ENCODE measurements at places on chromosomes 3 and 15.

DNA sequence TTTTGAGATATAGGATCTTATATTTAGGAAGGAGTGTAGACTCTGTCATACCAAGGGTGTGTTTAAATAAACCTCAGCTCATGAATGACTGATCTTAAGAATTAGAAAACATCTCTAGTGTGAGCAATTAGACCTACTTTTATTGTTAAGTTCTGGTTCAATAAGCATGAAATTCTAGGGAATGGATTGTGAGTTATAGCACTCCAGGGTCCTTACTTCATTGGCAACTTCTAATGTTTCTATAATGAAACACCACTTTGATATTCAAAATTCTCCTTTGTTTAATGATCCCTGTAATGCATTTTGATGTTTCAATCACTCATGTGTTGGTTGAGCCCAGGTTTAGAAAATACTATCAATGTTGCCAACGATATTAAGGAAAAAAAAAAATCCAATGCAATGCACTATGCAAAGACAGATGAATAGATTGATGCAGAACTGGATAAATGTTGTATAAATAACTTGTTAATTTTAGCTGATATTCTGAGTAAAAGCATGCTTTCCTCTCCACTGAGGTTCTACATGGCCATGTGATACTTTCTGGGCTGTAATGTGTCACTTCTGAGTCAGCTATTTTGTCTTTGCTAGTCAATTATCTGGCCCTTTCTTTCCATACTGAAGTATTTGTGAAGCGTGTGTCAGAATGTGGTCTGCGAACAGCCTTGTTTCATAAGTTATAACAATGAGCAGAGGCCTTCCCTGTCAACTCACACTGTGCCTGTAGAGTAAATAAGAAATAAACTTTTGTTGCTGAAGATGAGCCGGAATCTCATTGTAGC, 1035.9 kb downstream of the PLOD2 start:
- DNase-seq: no peak

- no peak for DNase-seq
Measured at GRCh38 chr3:45306406-45307008, 80.4 kb upstream of the TMEM158 start.

- DNase-seq: no peak
Measured at GRCh38 chr3:144351011-144351410, 379.4 kb downstream of the DIPK2A start.

- no peak for DNase-seq
Measured at GRCh38 chr3:116084999-116085791, 360.1 kb downstream of the LSAMP start.

- DNase-seq: no peak
Measured at GRCh38 chr3:1092771-1093170, at the start of gene CNTN6. TSS of gene CNTN6 (plus strand) at chr3:1093024. CDS start at chr3:1148009, 54,985 bp downstream.

DNA sequence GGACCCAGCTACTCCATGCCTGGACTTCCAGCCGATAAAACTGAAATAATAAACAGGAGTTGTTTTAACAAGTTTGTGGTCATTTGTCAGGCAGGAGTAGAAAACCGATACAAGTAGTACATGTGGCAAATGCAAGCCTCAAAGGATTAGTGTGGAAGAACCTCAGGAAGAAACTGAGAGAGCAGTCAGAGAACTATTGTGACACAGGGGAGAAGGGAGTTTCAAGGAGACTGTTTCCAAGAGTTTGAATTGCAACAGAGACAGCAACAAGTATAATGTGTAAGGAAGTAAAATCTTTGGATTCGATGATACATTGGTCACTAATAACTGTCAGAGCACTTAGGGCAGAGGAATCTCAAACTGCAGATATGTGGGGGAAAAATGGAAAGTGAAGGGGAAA, 450.6 kb upstream of the ARHGEF26 start:
- no peak for DNase-seq

GRCh38 chr3:15312550-15312949, 19.8 kb downstream of the SH3BP5 start:
- DNase-seq: no peak

DNA sequence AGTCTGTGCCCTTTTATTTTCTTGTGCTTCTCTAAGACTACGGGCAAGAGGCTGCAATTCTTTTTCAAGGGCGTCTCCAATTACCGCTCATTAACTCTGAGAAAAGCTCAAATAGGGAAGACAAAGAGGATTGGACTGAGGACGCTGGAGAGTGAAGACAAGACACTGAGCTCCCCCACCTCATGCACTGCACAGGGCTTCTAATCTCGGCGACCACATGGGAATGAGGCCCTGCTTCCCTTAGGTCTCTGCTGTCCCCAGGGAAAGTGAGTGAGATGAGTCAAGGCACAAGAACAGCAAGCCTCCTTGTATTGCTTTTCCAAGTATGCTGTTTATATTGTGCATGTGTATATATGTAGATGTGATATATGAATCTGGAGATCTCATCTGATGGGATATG, 392.2 kb upstream of the CFAP20DC start:
- DNase-seq: no peak

GRCh38 chr15:36004891-36005490, 459.0 kb upstream of the DPH6 start:
- no peak for DNase-seq

- no peak for DNase-seq
Measured at GRCh38 chr3:98589331-98590036, 3.9 kb downstream of the CPOX start.

GRCh38 chr15:67296188-67296587, 41.6 kb downstream of the IQCH start:
- DNase-seq: no peak

DNA sequence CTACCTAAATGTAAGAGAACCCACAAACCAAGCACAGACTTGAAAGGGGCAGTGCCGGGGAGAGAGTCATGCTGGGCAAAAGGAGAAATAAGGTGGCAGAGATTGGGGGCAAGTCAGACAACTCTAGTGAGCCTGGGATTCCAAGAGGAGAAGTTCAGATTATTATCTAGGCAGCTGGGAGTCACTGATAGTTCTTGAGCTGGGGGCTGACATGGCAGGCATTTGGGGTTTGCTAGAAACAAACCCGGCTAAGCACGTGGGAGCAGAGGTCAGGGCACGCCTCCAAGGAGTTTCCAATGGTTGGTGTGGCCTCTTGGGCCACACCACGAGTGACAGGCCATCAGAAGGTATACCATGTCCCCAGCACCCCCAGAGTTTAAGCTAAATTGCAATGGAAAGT, 27.6 kb downstream of the SLC6A6 start:
- DNase-seq: no peak

- no peak for DNase-seq
Measured at GRCh38 chr15:52050416-52050815, 31.4 kb downstream of the MAPK6 start.

DNA sequence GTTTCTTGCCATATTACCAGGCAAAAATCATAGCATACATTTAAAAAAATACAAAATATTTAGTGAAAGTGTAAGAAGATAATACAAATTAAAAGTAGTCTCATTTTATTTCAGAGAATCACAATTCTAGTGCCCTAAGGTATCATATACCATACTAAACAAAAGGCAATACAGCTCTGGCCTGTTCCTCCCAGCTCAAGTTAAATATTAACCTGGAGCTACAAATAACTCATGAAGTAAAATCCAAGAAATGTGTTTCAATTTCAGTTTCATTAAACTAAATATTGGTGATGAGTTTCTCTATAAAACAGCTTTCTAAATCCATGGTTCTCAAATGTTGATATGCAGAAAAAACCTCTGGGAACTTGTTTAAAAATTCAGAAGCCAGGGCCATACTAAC, 67.7 kb downstream of the INO80 start:
- no peak for DNase-seq

Data from activated CD8-positive, alpha-beta memory T cell treated with anti-CD3 and anti-CD28 coated beads for 48 hours (primary cell).